ENCODE measurements at places on chromosomes 13 and 19.

GRCh38 chr19:40376286-40376862 lies 13.6 kb downstream of the HIPK4 start:
- DNase-seq, result no peak

GRCh38 chr13:41313117-41313516 lies 2.0 kb downstream of the NAA16 start:
- no peak for DNase-seq

DNA sequence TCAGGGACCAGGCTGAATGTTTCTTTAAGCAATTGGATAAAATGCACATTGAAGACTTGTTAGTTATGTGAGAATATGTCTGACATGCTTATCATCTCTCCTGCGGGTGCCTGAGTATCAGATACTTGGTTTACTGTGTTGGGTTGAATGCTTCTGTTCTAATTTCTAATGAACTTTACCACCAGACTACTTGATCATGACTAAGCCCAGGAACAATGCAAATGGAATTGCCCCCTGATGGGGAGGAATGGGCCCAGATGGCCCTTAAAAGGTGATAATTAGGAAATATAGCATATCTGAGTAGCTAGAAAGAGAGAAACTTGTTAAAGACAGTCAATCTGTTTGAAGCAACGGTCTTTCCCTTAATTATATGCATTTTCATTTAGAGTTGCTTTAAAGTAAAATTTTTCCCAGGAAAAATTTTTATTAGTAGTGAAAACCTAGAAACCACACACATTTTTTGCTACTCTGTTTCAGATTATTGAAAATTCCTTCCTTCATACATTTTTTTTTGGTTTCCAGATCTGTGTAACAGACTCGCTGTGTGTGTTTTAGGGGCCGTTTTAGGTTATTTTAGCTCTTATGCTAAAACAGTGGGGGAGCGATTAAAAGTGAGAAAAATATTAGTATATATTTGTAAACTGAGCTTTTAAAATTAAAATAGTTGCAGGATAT lies 186.6 kb downstream of the TM9SF2 start:
- DNase-seq, result no peak

GRCh38 chr19:294341-294945 lies 3.2 kb upstream of the PLPP2 start:
- no peak for DNase-seq

DNA sequence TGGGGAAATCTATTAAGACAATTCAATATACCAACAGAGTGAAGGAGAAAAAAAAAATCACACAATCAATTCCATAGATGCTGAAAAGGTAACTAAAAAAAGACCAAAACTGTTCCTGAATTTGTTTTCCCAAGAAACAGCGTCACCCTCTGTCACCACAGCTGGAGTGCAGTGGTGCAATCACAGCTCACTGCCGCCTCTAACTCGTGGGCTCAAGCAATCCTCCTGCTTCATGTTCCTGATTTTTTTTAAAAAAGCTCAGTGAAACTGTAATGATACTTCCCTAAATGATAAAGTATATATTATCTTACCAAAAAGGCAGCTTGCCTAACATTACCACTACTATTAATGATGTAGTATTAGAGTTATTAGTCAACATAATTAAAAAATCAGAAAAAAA lies 19.6 kb upstream of the ZFP14 start:
- DNase-seq, result no peak

DNA sequence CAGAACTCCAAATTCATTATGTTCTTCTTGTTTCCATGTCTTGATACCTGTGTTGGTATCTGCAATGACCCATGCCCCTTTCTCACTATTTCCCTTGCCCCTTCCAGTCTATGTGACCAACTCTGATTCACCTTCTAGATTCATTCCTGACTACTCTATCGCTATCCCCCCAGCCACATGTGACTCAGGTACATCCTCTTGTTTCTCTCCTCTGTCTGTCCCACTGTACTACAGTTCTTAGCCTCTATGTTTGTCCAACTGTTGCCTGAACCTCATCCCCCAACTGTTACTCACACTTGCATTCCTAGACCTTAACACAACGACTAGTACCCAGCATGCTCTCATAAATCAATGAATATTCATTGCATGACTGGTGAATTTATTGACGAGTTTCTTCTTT lies 10.0 kb upstream of the FLT3 start:
- no peak for DNase-seq

- DNase-seq, result no peak
These were observed 17.0 kb downstream of the ZFP82 start for GRCh38 chr19:36401475-36401874.

DNA sequence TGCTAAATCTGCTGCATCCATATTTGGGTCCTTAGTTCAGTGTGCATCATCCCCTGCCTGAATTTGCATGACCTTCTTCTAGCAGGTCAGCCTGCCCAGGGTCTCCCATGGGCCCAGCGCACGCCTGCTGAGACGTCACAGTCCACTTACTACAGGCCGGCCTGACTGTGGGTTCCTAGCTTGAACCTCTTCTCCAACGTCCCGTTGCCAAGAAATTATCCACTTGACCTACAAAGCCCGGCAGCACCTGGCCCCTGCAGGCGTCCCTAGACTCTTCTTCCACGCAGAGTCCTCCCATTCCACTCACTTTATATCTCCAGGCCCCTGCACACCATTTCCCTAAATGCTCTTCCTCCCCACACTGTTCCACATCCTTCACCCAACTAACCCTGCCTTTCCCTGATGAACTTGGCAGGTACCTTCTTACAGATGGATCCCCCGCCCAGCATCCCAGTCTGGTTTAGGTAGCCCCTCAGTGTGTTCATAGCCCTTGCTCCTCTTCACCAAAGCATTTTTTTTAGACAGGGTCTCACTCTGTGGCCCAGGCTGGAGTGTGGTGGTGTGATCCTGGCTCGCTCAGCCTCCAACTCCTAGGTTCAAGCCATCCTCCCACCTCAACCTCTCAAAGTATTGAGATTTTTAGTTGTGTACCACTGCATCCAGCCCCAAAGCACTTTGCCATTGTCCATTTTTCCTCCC lies 155.0 kb upstream of the SOX1 start:
- no peak for DNase-seq

DNA sequence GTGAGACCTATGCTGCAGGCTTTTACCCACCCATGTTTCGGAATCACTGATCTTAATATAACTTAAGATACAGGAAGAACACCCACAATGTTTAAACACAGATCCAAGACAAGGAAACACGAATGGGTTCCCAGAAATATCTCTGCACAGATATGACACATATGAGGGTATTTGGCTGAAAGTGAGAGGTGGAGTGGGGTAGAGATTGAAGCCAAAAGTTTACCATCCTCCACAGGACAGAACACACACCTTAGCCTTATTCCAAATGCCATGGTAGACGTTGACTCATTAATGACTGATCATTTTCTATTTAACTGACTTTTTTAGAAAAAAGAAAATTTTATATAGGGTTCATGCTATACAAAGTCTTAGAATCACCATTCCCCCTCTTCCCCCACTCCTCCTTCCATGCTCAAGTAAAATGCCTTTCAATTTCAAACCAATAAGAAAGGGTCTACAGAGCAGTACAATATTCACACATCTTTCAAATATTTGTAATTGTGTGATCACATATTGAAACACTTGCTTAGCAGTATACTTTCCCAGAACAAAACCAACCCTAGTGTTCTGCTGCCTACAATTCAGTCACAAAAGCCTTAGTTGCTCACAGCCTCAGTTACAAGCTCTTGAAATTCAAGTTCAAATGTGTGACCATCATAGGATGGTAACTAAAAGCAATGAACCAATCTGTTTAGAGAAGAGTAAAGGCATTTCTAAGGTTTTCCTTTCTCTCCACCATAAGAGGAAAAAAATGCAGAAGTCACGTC lies 11.8 kb upstream of the DOCK9 start:
- no peak for DNase-seq

DNA sequence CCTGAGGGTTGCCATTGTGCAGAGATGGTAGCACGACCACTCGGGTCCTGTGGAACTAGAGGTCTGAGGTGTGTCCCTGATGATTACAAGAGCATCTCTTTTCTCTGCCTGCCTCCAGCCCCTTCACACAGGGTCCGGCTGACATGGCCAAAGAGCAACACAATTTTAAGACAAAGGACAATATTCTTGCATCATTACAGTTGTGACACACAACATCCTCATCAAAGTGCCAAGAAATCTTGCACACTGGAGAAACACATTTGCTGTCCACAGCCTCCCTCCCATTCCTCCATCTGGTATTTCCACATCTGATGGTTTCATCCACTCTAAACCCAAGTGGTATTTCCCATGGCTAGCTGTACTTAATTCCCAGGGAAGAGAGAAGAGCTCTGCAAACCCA lies 12.8 kb downstream of the COL4A1 start:
- DNase-seq, result no peak

DNA sequence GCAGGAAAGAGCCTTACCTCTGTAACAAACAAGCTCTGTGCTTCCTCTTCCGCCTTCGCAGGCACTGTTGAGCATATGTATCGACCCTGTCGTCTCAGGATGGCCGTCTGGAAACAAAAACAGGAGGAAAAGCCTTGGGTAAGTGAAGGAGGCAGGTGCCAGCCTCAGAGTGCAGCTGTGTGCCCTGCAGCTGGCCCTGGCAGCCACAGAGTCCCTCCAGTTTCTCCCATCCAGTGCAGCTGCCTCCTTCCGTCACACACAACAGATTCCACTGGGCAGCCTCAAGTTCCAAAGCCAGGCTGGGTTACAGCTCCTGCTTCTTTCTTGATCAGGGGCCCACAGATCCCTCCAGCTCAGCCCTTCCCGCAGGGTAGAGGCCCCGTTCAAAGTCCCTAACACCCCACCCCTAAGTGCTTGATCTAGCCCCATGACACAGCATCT lies 47.7 kb downstream of the DOCK9 start:
- no peak for DNase-seq

GRCh38 chr13:42259515-42259914 lies 12.4 kb upstream of the AKAP11 start:
- DNase-seq, result no peak

DNA sequence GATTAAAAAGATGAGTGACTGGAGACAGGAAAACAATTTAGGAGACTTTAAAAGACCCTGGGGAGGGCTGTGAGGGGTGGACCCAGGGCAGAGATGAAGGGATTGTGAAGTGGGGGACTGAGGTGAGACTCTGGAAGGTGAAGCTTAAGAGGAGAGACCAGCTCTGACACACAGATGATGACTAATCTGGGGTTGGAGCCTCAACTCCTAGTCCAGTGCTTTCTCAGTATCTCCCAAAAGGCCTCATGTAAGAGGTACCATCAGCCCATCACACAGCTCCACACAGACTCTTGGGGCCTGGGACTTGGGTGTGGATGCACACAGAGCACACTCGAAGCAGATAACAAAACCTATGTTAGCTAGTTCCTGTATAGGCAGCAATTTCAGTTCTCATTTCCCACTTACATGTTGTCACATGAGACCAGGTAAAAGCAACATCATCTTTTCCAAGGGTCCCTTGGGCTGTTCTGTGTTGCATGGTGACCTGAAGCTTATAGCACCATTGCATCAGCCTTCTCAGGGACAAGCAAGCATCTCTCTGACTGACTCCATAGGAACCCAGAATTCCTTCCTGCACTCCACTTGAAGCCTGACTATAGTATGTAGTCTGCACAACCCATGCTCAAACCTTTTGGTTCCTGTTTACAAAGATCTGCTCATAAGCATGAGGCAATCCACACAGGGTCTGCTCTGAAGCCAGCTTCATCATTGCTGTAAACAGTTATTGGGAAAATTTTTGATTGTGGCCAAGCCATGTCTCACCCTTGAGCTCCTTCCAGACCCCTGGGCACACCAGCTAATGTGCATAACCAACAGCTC lies 88.6 kb upstream of the MYCBP2 start:
- no peak for DNase-seq

GRCh38 chr19:55362990-55363716 lies at the start of gene GARIN5B:
GARIN5B (minus strand) TSS chr19:55363260; CDS start chr19:55363066, 194 bp downstream.
- no peak for DNase-seq

GRCh38 chr13:71621174-71622124 lies 245.6 kb downstream of the DACH1 start:
- no peak for DNase-seq

- DNase-seq, result no peak
These were observed 5.6 kb upstream of the KATNAL1 start for GRCh38 chr13:30312904-30313303.

DNA sequence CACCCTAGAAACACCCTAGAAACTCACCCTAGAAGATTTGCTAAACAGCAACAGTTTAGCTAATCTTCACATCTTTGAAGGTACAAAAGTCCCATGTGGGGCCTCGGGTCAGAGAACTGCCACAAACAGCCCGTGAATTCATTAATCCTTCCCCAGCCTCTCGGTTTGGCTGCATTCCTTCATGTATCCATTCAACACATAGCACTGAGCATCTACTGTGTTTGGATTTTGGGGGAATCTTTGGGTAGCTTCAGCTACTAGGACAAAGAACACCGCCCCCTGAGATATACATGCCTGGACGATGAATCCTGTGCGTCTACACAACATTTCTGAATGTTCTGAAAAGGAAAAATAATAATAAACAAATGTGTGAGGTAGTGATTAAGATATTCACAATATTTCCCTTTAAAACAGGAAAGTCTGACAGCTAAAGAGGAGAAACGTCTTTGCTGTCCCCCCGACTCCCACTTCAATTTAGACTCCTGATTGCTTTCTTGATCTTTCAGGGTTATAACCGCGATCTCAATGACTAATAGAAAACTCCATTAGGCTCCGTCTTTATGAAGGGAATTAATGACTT lies 63.5 kb downstream of the ALOX5AP start:
- no peak for DNase-seq

DNA sequence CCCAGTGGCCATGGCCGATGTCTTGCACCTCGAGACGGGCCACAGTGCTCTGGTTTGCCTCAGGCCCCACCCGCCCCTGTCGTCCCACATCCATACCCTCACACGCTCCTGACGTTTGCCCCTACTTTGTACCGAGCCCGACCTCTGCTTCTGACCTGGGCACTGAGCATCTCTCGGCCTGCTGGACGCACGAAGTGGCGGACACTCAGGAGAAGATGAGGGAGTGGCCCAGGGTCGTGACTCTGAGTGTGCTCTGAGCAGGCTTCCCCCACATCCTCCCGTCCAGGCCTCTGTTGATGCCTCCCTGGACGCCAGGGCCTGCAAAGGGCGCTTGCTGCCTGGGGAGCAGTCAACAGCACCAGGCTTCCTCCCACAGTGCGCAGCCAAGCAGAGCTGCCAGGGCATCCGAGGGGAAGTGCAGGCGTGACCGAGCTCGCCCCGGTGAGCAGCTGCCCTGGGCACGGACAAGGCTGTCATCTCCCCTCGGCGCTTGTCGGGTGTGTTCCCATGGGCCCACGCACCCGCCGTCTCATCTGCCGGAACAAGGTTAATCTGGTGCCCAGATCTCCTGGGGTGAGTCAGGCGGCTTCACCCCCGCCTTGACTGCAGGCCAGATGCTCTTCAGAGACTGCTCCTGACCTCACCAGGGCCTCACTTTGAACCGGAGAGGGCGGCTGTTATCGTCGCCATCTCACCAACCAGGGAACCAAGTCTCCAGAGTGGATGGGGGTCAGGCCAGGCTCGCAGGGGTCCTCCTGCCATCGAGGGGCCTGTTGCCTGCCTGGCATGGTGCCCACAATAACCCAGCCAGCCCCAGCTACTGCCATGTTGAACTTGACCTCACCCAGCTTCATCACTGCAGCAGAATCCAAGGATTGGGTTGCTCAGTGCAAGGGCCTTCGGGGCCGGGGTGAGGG lies 27.2 kb downstream of the COMP start:
- DNase-seq, result no peak
